Activated CD8-positive, alpha-beta memory T cell treated with anti-CD3 and anti-CD28 coated beads for 1 hour (primary cell): ENCODE measurements at places on chromosomes 3 and 15.

- DNase-seq = no peak
These were observed 941.7 kb downstream of the TUSC7 start for GRCh38 chr3:117651246-117651645.

GRCh38 chr15:68653801-68654200, 75.0 kb downstream of the CORO2B start:
- no peak for DNase-seq

DNA sequence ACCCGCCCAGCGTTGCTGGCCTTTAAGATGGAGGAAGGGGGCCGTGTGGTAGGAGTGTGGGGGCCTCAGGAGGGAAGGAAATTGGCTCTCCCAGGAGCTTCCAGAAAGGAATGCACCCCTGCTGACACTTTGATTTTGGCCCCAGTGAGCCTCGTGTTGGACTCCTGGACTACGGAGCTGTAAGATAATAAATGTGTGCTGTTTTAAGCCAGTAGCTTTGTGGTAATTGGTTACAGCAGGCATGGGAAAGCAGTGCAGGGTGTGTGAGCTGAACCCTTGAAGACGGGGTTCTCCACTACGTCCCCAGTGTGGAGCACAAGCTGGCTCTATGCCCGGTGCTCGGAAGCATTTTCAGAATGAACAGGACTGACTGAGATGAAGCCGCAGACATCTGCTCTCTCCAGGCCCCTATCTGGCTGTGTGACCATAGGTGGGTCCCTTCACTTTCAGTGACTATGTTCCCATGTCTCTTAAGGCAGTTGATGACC, 22.9 kb upstream of the CGNL1 start:
- DNase-seq = no peak

DNA sequence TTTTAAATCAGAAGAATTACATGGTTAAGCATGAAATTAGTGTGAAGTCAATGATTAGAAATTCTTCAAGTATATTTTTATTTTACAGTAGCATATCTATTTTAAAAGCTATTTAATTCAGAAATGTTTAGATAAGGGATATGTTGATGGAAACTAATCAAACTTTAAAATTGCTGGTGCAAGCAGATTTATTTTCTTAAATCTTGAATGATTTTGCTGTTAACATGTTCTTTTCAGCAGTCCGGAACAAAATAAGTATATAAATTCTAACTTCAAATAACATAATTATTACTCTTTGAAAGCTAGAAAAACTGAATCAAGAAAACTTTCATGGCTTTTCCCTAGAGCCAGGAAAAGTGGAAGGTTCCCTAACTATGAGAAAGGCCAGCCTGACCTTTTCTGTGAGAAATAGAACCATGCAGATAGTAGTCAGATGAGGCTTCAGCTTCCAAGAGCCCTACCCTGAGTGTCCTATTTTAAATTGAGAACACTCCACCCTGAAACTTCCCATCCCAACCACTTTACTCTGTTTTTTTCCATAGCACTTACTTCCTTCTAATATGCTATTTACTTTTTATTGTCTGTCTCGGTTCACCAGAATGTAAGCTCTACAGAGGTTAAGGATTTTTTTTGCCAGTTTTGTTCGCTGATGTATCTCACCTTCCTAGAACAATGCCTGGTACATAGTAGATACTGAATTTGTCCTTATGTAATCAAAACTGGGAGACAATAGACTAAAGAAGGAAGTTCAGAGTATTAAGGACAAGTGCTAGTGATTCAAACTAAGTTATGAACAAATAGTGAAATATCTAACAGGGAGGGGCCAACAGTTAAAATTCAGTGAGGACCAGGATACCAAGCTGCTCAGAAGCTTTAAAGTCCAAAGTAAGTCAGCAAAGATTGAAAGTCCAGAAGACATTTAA, 66.8 kb downstream of the CD200R1L start:
- no peak for DNase-seq

- DNase-seq = no peak
These were observed 584.4 kb upstream of the TBL1XR1 start for GRCh38 chr3:177781686-177782161.

GRCh38 chr3:154850921-154851320, 229.2 kb upstream of the MME start:
- DNase-seq = no peak

GRCh38 chr3:196237203-196237602, 20.9 kb downstream of the SLC51A start:
- DNase-seq = no peak

DNA sequence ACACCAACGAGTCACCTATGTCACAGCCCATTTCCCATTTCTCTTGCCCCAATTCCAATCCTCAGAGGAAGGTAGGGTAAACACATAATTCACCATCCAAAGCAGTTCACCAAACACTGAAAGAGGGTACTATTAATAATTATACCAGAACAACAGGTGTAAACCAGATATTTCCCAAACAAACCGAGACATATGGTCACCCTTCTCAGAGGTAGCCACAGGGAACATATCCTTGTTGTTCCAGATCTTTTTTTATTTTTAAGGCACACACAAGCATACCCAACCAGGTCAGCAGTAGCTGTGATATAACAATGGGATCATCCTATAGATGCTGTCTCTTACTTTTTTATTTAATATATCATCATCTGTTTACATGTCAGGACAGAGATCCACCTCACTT, 24.7 kb downstream of the MAGI1 start:
- DNase-seq = no peak

GRCh38 chr15:55277116-55277564, 12.5 kb downstream of the RAB27A start:
- no peak for DNase-seq

DNA sequence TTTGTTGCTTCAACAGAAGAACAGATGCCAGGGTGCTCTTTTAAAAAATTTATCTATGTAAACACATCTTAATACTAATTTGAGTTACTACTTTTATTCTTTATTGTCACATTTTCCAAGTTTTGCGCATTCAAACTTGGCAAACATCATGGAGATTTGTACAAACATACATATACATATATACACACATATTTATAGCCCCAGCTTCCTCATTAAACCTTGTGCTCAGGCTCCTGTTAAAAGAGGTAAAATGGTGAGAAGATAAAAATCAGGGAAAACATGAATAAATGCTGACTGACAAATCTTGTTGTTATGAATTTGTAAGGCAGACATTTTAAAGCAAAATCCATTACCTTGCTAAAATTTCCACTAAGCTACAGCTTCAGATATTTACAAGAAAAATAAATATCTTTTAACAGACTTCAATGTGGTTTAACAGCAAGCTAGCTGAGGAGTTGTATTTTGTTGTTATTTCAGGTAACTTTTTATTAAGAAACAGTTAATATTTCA, 27.1 kb downstream of the CDV3 start:
- DNase-seq = no peak

DNA sequence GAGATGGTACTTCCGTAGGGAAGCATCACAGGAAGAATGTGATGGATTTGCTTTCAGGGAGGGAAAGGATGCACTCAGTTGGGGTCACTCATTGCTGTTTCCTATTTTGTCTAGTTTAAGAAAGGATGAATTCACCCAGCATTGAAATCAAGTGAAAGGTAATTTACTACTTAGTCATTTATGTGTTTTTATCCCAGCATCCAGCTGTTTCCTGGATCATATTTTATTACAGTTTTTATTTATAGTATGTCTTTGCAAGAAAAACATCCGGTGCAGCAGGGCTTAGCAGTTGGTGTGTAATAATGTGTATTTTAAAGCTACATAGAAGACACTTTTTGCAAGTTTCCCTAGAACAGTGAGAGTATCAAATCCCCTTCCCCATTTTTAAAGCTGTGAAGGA, 37.4 kb upstream of the GOLGA8B start:
- DNase-seq = no peak

GRCh38 chr3:65569845-65570405, 468.8 kb downstream of the MAGI1 start:
- no peak for DNase-seq

GRCh38 chr3:26753095-26753494, 130.5 kb downstream of the LRRC3B start:
- no peak for DNase-seq

DNA sequence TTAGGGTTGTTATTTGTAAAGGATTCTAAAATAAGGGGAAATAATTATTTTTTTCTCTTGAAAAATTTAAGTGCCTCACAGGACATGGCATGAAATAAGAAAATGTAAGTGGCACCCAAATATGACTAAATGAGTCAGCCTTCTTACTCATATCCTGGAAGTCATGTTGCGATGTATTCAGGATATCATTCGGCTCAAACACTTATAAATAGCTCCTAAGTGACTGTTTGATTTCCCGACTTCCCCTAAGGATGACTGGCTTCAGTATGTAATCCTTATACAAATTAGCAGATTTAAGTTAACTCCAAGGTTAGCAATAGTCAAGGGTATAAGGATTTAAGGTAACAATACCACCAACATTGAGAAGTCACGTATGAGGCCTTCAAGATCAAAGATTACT, 57.3 kb upstream of the OSTN start:
- DNase-seq = no peak

GRCh38 chr3:38039899-38040261, 872 bp downstream of the DLEC1 start:
- DNase-seq = no peak

GRCh38 chr3:70951316-70951715, 632.2 kb downstream of the FOXP1 start:
- DNase-seq = no peak

DNA sequence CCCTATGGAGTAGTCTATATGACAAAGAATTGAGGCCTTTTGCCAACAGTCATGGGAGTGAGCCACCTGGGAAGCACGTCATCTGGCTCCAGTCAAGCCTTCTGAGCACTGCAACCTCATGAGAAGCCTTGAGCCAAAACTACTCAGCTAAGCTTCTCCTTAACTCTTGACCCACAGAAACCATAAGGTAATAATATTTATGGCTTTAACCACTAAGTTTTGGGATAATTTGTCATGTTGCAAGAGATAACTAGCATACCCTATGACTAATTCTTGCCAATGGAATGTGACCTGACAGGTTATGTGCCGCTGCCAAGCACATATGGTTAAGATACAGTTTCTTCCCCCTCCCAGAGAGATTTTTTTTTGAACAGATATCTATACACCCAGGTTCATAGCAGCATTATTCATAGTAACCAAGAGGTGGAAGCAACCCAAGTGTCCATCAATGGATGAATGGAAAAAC, 11.8 kb upstream of the SLC6A11 start:
- no peak for DNase-seq

GRCh38 chr3:23136054-23136453, 67.1 kb upstream of the UBE2E2 start:
- no peak for DNase-seq

DNA sequence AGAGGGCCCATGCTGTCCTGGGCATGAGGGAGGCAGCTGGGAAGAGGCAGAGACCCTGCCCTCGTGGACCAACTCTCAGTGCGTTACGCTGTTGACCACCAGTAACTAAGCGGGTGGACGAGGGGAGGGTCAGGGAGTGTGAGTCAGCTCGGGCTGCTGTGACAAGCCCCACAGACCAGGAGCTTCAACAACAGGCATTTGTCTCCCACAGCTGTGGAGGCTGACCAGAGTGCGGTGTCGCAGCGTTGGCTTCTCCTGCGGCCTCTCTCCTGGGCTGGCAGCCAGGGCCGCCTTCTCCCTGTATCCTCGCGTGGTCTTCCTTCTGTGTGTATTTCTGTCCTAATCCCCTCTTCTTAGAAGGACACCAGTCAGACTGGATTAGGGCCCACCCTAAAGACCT, 13.0 kb downstream of the EFCC1 start:
- DNase-seq = no peak

- no peak for DNase-seq
These were observed 230.2 kb upstream of the CD96 start for GRCh38 chr3:111311709-111312235.

DNA sequence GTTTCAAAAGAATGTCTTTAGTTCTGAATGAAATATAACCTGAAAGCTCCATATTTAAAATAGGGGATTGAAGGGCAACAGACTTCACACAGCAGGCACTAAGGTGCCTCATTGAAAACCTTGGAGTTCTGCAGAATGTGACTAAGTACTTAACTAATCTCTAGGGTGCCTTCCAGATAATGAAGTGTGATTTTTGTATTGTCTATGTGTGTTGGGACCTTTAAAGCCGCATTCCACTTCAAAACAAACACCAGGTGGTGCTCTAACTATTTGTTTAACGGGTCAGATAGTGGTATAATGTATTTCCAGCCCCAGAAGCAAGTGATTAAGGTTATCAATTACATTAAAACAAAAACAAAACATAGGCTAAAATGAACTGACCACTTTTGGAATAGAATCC, 28.0 kb downstream of the TFG start:
- DNase-seq = no peak

- DNase-seq = no peak
These were observed 10.5 kb upstream of the SH3GL3 start for GRCh38 chr15:83436513-83437158.

DNA sequence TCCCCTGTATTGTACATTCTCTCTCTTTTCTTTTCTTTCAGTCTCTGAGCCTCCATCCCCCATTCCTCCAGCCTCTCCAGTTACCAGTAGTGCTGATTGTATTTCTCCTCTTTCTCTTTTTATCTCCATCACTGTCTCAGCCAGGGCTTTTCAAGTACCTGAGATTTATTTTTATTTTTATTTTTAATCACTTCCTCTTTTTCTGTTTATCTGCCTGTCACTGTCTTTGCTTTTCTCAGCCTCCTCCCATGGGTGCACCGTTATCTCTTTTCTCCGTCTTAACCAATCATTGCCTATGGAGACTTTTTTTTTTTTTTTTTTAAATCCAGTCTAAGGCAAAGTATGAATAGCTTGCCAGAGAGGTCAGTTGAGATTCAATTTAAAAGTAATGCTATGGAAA, 359.3 kb downstream of the GAP43 start:
- DNase-seq = no peak

GRCh38 chr3:159854500-159855124, 134.0 kb upstream of the IL12A start:
- no peak for DNase-seq

DNA sequence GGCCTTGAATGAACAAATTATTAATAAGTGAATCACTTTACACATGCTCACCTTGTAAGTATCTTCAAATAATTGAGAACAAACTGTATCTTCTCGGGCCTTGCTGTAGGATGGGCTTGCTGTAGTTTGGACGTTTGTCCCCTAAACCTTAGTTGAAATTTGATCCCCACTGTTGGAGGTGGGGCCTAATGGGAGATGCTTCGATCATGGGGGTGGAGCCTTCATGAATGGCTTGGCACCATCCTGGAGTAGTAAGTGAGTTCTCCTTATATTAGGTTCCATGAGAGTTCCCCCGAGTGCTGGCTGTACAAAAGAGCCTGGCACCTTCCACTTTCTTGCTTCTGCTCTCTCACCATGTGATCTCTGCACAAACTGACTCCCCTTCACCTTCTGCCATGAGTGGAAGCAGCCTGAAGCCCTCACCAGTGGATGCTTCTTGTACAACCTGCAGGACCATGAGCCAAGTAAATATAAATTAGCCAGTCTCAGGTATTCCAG, 29.3 kb downstream of the PIGB start:
- DNase-seq = no peak

GRCh38 chr3:152899306-152899705, 64.4 kb downstream of the P2RY1 start:
- no peak for DNase-seq
